ENCODE measurements at places on chromosomes 5 and 9.

DNA sequence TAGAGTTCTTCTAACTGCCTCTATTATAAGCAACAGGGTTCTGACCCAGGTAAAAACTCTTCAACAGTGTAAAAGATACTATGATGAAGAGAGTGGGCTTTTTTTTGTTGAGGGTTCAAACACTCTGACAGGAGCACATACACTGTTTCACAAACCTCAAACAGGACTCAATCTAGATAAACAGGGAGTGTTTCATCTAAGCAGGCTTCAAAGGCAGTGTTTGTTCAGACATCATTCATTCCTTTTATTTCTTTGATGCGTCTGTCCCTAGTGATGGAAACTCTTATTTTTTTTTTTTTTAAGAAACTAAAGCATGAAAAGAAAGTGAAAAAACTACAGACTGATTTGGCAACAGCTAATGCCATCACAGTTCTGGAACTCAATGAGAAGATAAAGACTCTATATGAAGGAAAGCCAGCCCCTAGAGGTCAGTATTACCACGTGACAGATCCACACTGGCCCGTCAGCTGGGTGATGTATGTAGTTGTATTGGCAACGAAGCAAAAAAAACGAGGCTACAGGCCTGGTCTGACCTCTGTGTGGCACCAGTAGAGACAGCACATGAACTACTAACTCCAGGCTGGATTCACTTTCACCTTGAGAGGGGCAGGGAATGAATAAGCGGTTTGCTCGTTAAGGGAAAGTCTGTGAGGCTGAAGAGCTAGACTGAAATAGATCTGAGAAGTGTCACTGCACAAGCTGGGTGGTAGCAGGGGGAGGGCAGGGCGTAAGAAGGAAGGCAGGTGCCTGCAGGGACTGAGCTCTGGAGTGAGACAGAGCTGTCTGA, 172.2 kb downstream of the CCDC192 start:
- DNase-seq = peak; percentile 72

DNA sequence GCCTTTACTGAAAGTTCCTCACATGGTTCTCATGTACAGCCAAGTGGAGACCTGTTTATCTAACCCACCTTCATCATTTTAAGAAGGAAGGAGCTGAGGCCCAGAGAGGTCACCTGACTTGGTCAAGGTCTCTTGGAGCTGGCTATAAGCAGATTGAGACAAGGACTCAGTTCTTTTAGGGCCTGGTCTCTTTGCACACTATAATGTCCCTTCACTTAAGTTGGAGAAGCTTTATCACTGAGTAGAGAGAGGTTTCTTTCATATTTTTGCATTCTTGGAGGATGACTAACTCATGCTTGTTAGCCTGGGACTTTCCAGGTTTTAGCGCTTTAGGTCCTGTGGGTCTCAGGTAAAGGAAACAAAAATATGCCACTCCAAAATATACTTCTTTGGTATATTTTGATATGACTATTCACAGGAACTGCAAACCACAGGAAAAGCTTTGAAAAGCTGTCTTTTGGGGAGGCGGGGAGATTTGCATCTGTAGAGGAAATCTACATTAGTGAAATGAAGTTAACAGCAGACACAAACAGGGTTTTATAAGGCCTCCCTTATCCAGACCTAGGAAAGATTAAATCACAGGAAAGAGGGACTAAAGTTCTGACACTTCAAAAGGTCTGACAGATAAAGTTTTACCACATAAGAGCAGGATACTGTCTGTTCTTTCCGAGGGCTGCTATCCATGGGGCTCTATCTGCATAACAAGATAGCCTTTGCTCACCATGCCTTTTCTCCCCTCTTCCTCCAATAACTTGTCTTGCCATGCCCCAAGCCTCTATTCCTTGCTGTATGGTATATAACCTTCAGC, 95.8 kb upstream of the ANKRD55 start:
- no peak for DNase-seq

- no peak for DNase-seq
Observed at GRCh38 chr5:163914910-163915309, 409.5 kb downstream of the MAT2B start.

DNA sequence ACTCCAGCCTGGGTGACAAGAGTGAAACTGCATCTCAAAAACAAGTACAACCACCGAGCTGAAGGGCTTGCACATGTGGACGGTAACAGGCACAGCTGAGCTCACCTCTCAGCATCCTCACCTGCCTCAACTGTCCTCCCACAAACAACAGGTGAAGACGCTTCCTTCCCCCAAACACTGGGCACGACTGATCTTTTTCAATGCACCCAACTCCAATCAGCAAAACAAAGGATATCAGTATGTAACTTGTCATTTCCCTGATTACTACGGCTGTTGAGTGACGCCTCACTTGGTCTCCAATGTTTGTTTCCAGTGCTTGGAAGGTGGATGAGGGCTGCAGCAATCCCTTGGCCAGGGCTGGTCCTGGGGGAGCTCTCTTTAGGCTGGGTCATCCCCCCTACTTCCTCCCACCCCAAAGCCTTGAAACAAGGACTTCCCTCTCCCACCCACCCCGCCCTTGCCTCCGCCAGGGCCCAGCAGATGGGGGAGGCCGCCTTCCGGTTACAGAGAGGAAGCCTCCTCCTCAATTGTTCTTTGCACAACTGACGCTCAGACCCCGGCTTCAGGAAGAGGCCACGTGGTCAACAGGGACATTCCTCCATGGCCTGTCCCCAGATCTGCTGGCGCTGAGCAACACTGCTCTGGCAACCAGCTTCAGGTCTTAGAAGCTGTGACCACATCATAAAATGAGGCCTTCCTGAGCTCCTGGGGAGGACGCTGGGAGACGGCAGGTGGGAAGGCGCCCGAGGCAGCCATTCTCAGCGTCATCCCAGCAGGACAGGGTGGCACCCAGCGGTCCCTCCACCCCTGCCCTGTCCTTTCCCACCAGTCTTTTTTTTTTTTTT, 5.9 kb downstream of the FAM78A start:
- DNase-seq = peak; percentile 18

DNA sequence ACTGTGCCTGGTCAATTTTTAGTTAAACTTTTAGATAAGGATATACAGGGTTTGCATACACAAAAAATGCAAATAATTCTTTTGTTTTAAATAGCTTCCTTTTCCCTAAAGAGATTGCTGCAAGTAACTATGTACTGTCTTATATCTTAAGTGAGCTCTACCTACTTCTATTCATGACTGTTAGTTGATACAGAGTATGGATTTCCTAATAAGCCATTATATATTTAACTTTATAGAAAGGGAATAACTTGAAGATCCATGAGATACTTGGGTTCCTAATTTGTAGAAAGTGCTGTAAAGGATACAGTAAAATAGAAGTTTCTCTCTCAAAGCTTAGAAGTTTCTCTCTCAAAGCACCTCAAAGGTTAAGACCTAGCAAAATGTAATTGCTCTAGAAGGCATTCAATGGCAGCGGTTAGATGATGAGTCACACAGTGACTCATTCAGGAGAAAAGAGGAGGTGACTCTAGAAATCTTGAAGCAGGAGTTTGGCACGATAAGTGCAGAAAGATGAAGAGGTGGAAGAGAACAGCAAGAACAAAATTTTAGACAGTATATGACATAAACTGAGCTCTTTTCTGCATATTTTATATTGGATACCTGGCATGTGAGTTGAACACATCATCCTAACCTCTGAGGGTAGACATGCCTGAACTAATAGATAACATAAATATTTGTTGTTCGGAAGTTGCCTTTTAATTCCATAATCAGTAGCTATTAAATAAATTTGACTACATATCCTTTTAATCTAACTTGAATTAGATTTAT, 5.5 kb upstream of the DNAJC21 start:
- DNase-seq = no peak

GRCh38 chr5:151016700-151017099, 3.7 kb upstream of the GPX3 start:
- DNase-seq = peak; percentile 30

GRCh38 chr9:14221558-14221957, 92.4 kb downstream of the NFIB start:
- no peak for DNase-seq

DNA sequence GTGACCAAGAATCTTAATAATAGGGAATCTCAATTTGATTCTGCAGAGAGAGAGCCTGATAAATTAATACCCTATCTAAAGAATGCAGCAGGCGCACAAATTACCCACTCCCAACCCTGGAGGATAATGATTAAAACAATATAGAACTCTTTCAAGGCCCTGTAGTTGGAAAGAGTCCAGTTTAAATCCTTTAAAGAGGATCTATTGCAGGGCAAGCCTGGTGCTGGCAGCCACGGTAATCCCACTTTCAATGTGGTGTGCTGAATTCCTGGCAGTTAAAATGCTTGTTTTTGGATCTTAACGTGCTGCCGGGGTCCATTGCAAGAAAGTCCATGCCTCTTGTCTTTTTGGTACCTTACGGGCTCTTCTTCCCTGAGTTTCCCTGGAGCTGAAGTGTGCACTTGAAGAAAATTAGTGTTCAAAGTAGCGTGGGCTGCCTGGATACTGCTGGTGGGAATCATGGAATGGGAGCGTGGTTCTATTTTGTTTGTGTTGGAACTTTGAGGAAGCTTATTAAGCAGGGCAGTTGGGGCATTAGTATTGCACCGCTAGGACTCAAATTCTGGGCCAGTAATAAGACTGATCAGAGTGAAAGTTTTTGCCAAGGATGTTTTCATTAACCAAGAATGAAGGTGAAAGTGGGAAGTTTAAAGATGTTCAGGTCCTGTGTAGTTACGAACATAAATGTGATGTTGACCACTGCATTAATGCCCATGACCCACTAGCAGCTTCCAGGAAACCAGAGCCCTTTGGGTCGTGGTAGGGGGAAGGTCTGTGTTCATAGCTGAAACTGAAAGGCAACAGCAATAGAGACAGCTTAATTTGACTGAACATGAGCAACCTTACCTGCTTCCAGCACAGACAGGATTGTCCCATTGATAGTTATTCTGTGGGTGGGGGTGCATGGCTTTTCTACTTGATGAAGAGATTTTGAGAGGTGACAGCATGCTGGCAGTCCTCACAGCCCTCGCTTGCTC, 20.8 kb downstream of the MARCHF6 start:
- no peak for DNase-seq

DNA sequence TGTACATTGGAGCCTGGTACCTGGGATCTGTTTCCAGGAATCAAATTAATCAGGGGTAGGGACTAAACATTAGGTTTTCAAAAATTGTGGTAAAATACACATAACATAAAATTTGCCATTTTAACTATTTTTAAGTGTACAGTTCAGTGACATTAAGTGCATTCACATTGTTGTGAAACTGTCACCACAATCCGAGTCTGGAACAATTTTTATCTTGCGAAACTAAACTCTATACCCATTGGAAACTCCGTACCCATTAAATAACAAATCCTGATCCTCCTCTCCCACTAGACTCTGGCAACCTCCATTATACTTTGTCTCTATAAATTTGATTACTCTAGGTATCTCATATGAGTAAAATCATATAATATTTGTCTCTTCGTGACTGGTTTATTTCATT, 486.2 kb downstream of the GADD45G start:
- no peak for DNase-seq

DNA sequence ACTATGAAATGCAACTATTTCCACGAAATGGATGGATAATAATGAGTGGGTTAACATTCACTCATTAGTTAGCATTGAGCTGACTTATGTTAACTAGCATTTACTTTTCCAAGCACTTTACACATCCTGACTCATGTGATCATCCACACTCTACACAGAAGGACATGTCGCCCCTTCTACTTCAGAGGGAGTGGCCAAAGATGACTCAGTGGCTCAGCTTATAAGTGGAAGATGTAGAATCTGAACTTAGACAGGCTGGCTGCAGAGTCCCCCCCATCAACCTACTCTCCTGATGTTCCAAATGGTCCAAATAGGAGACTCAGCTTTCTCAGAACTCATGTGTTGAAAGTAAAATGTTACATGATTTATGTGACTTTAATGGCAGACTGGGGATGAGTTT, 146.0 kb downstream of the ADCY2 start:
- no peak for DNase-seq
